ENCODE measurements at places on chromosomes 5 and 9. TPM values are rescaled to one million over a fixed set of nuclear protein-coding genes. Genes with fewer than 3 reads are reported as not detected.

DNA sequence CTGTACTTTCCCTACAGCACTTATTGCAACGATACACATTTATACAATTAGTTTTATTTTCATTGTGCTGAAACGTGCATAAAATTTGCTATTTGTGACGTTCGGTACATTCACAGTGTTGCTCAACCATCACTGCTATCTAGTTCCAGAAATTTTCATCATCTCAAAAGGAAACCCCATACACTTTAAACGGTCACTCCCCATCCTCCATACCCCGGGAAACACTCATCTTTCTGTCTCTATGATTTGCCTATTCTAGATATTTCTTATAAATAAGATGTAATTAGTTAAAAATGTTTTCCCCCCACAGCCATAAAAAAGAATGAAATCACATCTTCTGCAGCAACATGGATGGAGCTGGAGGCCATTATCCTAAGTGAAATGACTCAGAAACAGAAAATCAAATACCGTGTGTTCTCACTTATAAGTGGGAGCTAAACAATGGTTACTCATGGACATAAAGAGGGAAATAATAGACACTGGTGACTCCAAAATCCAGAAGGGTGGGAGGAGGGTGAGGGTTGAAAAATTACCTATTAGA is 40.2 kb upstream of the TEX48 start:
- H3K4me3 ChIP-seq, result no peak overlapping the region
- no peaks in the 10 kb centered on the region for H3K27me3 ChIP-seq
- peaks cover 1% of the 10 kb centered on the region for H3K36me3 ChIP-seq
- peaks cover 35% of the 10 kb centered on the region for H3K4me1 ChIP-seq
- DNase-seq, result no peak

GPX3 gene
- 4.9 TPM for total RNA-seq

IL13 gene
- not detected for total RNA-seq

DNA sequence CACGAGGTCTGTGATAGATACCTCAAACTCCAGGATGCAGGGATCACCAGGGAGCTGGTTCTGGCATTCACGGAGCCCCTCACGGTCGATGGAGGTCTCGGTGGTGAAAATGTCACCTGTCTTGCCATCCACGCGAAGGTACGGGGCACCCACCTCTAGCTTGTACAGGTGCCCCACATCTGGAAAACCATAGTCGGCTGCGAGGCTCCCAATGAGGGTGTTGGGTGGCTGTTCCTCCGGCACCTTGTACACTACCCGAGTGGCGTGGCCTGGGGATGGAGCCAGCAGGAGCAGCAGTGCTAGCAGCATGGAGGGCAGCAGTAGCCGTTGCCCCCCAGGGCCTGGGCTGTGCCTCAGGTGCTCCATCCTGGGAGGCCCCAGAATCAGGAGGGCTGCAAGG is 9.2 kb downstream of the PCDH1 start:
- H3K4me1 ChIP-seq, result peaks cover 19% of the 10 kb centered on the region
- H3K27me3 ChIP-seq, result no peaks in the 10 kb centered on the region
- no peak overlapping the region for H3K27ac ChIP-seq
- DNase-seq, result peak; percentile 77
- H3K4me3 ChIP-seq, result no peak overlapping the region
- peaks cover 37% of the 10 kb centered on the region for H3K36me3 ChIP-seq

GRCh38 chr5:84249918-84250630 is 134.6 kb downstream of the EDIL3 start:
- peak overlapping the region; percentile 86 for H3K27ac ChIP-seq
- H3K4me1 ChIP-seq, result peaks cover 48% of the 10 kb centered on the region
- peaks cover 2% of the 10 kb centered on the region for H3K36me3 ChIP-seq
- H3K27me3 ChIP-seq, result no peaks in the 10 kb centered on the region
- H3K4me3 ChIP-seq, result peak overlapping the region; percentile 14

GRCh38 chr9:125845271-125845808 is 98.2 kb downstream of the PBX3 start:
- no peaks in the 10 kb centered on the region for H3K27me3 ChIP-seq
- no peak for DNase-seq
- no peak overlapping the region for H3K4me3 ChIP-seq
- no peaks in the 10 kb centered on the region for H3K36me3 ChIP-seq

DNA sequence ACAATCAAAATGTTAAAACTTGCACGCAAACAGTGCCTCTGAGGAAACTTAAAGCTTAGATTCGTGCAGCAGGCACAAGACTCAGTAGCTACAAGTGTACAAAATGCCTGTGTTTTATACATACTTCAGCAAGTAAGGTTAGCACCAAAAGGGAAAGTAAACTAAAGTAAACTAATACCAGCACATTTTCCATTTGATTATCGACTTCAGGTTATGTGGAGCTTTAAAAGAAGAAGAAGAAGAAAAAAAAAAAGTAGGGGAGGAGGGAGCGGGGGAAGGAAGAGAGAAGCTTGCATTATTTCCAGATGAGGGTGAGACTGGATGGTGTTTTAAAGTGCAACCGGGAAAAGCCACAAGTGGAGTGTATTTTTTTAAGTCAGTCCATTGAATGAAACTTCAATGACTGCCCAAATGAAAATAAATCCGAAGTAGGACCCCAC is 596 bp upstream of the ADAMTS6 start:
- H3K4me3 ChIP-seq, result no peak overlapping the region
- H3K27me3 ChIP-seq, result no peaks in the 10 kb centered on the region
- no peak overlapping the region for H3K27ac ChIP-seq

GABRP gene
- total RNA-seq, result not detected

GRCh38 chr5:65142511-65143011 is 339.2 kb downstream of the ADAMTS6 start:
- no peaks in the 10 kb centered on the region for H3K27me3 ChIP-seq
- H3K36me3 ChIP-seq, result no peaks in the 10 kb centered on the region
- peak overlapping the region; percentile 64 for H3K27ac ChIP-seq
- no peak for DNase-seq
- H3K4me3 ChIP-seq, result no peak overlapping the region

Data from chondrocyte (in vitro differentiated cells).